ENCODE measurements at places on chromosomes 6 and 20.

GRCh38 chr20:62122654-62123449 lies 577 bp downstream of the LSM14B start:
- DNase-seq = peak; percentile 19

DNA sequence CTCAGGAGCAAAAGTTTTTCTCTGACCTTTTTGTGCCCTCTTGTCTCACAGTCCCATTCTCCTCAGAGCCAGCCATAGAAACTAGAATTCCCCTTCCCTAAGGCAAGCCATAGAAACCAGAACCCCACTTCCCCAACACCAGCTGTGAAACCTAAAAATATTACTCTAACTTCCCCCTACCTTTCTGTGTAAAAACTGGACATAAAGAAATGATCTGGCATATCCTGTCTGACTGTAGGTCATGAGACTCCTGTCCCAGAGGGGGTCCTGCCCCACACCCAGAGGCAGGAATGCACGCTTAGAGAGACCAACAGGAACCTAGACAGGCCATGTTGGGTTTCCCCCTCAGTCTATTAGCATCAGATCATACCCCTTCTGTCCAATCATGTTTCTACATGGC lies 140.6 kb upstream of the SLC22A16 start:
- peak; percentile 79 for DNase-seq

GRCh38 chr6:13417954-13418353 lies 69.4 kb downstream of the GFOD1 start:
- DNase-seq = no peak

GRCh38 chr20:33730946-33731692 lies 677 bp upstream of the ZNF341 start:
- no peak for DNase-seq

- peak; percentile 80 for DNase-seq
Observed at GRCh38 chr6:33018904-33019303, 9.5 kb upstream of the HLA-DOA start.

DNA sequence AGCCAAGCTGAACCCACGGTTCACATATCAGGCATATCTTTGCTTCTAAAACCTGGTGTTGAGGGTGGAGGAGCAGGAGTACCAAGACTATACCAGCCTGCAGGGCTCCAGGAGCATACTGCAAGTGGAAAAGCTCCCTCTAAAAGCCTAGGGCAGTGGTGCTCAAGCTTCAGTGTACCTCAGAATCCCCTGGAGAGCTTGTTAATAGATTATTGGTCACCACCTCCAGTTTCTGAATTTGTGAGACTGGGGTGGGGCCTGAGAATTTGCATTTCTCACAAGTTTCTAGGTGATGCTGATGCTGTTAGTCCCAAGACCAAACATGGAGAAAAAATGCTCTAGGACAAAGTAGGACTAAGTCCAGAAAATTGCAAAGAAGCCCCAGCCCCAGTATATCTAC lies 65.4 kb downstream of the FILIP1 start:
- DNase-seq = no peak

DNA sequence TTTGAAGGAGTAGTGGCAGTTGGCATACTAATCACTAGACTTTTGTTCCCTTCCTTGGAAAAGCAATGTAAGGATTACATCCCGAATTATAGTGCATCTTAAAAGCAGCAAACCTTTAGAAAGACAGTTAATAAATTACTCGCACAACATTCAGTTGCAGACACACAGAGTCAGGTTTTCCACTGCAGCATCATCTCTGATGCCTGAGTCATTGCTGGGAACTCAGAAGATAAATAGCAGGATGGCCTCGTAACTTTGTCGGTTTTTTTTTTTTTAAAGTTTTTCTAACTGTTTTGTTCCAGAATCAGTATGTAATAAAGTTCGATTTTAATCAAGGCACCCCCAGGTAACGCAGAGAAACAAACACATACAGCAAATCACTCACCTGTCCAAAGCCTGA lies 34.3 kb downstream of the GJA10 start:
- DNase-seq = no peak

- DNase-seq = no peak
Observed at GRCh38 chr20:32807706-32808105, 12.0 kb upstream of the MAPRE1 start.

- DNase-seq = no peak
Observed at GRCh38 chr6:100126790-100127484, 132.9 kb upstream of the MCHR2 start.

- no peak for DNase-seq
Observed at GRCh38 chr6:21603082-21603952, 9.8 kb downstream of the SOX4 start.

DNA sequence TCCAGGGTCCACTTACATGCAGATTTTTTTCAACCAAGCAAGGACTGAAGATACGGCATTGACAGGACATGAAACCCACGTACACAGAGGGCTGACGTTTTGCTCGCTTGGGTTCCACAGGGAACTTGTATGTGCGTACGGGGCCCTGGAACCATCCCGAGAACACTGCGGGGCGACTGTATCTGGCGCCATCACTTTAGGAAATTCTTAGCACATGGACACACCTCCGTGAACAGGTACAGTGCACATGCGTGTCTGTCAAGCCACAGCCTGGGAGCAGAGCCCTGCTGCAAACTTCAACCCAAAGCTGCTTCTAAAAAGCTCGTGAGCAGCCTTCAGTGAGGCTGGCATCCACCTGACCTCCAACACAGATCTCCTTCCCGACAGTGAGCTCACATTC lies 37.3 kb downstream of the TAF4 start:
- DNase-seq = no peak

DNA sequence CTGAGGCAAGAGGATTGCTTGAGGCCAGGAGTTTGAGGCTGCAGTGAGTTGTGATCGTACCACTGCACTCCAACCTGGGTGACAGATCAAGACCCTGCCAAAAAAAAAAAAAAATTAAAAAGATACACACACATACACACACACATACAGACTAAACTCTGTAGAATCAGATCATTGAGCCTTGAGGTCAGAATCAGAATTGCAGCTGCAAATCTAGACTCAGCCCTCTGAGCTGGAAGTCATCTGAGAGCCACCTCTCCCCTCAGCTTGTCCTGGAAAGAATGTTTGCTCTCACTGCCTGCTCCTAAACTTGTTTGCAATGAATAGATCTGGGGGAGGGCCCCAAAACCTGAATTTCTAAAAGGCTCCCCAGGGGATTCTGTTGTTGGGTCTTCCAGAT lies 41.4 kb upstream of the ANGPT4 start:
- no peak for DNase-seq

GRCh38 chr20:42510686-42511085 lies 679.0 kb downstream of the PTPRT start:
- no peak for DNase-seq

DNA sequence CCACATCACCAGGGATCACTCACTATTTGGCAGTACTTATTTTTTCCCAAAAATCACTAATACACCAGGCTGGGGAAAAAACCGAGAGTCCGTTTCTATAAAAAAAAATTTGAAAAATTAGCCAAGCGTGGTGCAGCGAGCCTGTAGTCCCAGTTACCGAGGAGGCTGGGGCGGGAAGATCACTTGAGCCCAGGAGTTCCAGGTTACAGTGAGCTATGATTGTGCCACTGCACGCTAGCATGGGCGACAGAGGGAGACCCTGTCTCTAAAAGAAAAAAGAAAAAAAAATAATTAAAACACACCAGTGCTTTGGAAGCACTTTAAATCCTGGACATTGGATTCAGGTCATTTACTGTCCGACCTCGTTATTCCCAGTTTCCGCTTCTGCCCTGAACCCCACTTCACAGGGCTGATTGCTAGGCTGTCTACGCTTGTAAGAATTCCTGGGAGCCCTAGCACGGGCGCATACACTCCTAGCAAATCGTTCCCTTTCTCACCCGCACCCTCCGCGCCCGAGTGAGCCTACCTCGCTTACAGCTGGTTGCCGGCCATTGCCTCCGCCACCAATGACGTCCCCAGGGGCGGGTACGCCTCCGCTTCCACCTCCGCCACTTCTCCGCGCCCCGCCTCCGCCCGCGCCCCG lies at the start of gene TPMT:
Gene TPMT, minus strand, starts transcription at position 571 of the 643 bp plus-strand sequence. CDS start 5,950 bp downstream, outside the sequence.
- no peak for DNase-seq

- DNase-seq = peak; percentile 49
Observed at GRCh38 chr6:26022132-26022472, 59.5 kb downstream of the TRIM38 start.

GRCh38 chr6:129608886-129609537 lies 101.0 kb downstream of the ARHGAP18 start:
- no peak for DNase-seq

DNA sequence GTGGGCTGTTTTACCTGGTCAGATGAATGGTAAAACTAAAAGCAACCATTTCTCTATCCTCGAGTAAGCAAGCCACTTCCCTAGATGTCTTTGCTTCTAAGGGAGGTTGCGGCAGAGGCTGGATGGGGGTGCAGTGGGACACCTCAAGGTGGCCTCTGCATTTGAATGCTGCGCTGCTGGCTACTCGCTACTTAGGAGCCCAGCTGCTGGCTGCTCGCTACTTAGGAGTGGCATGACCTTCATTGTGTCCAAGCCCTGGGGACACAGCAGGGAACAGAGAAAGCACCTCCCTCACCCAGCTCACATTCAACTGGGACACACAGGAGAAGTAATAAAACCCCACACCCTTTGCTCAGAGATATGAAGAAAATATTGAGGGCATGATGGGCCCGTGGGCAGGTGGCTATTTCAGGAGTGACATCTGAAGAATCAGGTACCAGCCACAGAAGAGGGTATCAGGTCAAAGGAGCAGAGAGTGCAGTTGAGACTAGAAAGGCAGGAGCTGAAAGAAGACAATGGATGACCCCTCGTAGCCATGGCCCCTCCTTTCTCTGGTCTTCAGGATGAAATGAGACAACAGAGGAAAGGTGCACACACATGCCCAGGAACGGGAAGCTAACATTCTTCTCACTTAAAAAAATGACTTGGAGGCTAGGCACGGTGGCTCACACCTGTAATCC lies 149.4 kb downstream of the ZMYND8 start:
- DNase-seq = no peak

- DNase-seq = no peak
Observed at GRCh38 chr6:124872361-124873065, 89.7 kb upstream of the RNF217 start.

DNA sequence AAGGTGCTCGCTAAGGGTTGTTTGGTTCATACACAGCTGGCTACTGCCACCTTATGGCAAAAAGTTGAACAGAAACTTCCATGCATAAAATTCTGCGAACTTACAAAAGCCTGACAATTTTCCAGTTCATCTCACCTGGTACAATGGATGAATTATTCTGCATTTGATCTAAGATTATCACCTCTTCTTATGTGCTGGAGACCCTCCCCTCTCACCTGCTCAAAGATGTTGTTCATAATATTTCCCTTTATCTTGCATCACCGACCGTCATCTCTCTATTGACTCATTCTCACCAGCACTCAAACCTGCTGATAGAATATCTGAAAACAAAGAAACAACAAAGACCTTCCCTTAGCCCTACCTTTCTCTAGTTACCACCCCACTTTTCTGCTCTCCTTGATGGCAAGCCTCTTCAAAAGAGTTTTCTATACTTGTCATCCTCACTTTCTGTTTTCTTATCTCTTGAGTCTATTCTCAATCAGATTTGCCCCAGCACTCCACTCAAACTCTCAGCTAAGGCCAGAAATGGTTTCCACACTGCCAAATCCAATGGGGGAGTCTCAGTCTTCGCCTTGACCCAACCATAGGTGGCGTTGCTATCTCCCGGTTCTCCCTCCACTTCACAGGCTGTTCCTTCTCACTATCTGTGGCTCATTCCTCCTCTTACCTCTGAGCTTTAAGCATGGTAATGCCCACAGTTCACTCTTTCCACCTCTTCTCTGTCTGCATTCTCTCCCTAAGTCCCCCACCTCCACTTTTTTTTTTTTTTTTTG lies 25.8 kb downstream of the SNRNP48 start:
- peak; percentile 14 for DNase-seq

- DNase-seq = no peak
Observed at GRCh38 chr20:4637081-4637797, 84.5 kb upstream of the PRND start.

- no peak for DNase-seq
Observed at GRCh38 chr6:108653949-108654348, 93.2 kb downstream of the FOXO3 start.

DNA sequence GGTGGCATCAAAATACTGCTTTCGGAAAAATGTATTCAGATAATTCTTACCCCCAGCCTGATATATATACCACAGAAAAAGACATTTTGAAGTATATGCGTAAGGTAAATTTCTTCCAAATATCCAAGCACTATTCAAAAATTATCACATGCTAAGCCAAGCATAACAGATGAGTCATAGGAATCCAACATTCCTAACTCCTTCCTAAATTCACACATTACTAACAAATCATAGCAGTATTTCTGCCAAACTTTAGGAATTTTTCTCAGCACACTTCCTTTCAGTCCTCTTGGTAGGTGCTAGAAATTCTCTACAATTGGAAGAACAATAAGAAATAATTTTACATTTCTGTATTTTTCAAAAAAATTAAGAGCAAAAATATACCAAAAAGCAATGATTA lies 417.5 kb downstream of the EYS start:
- no peak for DNase-seq

GRCh38 chr6:125312950-125313349 lies 11.2 kb upstream of the HDDC2 start:
- DNase-seq = no peak

DNA sequence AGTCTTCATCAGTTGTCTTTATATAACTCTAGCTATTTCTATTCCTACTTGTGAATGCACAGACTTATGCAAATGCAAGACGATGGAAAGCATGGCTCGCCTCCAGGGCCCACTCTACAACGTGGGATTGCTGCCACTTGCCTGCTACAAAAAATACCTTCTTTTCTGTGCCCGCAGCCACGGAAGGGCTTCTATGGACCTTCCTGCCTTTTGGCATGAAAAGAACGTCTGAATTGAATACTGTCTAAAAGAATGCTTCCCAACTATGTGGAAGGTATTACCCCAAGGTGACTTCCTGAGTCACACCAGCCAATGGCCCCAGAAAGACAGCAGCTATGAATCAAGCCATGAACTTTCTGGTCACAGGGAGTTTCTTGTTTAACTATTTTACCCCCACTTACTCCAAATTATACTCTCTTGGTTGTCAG lies 261.2 kb downstream of the HIVEP2 start:
- DNase-seq = no peak

- DNase-seq = no peak
Observed at GRCh38 chr6:78511009-78511408, 356.3 kb upstream of the IRAK1BP1 start.

GRCh38 chr6:101276066-101276465 lies 117.4 kb upstream of the GRIK2 start:
- no peak for DNase-seq

Data from stimulated activated naive B cell treated with anti-CD40 and anti-IgM and Interleukin-4, amounts not matched to agents 10 μg/mL and 1 μg/mL and 100 μg/mL, for 72 hours (primary cell).